ENCODE measurements at places on chromosomes 6 and 20.

DNA sequence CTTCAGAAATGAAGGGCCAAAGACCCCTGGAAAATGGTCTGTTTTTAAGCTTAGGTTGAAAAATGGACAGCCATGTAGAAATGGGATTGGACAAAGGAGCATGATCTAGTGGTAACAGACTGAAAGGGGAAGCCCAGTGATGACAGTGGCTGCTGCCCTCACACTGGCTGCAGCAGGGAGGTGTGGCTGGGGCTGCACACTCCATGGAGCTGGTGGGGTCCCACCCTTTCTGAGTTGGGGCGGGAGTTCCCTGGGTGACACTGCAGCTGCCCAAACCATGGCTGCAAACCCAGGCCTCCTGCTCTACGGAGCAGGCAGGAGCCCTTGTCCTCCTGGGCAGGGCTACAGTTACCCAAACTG is 8.5 kb upstream of the PACSIN1 start:
- DNase-seq = no peak

DNA sequence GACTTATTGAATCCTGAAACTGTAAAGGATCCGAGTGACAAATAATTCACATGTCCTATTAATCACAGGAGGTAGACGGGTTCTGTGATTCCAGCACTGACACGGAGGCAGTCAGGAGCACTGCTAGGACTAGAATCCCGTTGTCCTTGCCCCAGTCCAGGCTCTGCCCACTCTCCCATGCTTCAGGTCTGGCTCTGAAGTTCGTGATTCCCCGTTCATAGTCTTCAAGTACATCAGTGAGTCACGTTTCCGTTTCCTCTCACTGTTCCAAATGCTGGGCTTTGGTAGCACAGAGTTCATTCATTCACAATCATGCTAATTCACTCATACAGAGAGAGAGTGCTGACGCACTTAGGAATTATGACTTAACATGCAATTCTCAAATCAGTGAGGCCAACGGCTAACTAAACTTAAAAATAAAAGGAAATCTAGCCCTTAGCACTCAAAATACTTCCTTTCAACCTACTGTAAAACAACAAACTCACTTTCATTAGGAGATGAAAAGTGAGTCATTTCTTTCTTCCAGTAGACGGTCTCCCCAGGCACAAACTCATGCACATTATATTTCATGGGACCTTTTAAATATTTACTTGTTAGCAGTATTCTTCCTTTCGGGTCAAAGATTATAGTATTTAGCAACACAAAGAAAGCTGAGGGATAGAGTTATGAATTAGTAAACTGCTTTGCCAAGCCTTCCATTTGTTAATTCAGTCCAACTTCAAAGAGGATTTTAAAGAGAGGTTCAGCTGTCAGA is 94.0 kb upstream of the NHSL1 start:
- no peak for DNase-seq

DNA sequence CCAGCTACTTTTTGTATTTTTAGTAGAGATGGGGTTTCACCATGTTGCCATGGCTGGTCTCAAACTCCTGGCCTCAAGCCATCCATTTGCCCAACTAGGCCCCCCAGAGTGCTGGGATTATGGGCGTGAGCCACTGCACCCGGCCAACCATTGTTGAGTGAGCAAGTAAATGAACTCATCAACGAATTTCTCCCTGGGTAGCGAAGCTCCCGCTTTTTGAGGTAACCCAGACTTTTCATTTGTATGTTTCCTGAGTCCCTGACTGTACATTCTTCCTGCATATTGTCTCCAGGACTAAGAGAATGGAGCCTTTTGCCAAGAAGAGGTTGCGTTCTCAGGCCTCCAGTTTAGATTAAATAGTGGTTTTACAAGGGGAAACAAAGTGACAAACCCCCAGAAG is 36.4 kb downstream of the RIPOR3 start:
- DNase-seq = no peak

DNA sequence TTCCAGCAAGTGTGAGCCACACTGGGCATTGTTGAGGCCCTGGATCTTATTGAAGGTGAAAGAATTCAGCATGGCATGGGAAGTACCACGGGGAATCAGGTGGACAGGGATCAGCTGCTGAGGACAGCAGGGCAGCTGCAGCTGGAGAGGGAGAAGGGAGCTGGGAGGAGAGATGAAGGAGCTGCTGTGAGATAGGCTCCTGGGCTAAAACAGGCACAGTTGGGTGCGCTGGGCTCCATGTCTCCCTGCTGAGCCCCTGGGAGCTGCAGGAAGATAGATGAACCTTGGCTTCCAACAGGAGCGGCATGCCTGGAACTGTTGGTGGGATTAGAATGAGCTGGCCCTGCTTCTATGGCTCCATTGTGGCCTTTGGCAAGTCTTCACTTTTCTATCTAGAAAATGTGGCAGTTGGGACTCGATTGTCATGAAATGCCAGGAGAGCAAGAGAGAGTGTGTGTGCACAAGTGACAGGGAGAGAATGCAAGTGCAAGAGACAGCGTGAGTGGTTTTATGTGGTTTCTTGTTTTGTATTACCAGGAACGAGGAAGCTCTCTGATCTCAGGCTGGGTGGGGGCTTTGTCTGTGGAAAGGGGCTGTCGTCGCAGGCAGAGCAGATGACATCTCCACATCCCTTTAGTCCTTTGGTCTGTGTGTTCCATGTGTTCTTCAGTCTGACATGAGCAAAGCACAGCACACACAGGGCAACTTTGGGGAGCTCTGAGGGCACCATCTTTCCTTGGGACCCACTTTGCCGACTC is 20.4 kb downstream of the SNPH start:
- DNase-seq = no peak

DNA sequence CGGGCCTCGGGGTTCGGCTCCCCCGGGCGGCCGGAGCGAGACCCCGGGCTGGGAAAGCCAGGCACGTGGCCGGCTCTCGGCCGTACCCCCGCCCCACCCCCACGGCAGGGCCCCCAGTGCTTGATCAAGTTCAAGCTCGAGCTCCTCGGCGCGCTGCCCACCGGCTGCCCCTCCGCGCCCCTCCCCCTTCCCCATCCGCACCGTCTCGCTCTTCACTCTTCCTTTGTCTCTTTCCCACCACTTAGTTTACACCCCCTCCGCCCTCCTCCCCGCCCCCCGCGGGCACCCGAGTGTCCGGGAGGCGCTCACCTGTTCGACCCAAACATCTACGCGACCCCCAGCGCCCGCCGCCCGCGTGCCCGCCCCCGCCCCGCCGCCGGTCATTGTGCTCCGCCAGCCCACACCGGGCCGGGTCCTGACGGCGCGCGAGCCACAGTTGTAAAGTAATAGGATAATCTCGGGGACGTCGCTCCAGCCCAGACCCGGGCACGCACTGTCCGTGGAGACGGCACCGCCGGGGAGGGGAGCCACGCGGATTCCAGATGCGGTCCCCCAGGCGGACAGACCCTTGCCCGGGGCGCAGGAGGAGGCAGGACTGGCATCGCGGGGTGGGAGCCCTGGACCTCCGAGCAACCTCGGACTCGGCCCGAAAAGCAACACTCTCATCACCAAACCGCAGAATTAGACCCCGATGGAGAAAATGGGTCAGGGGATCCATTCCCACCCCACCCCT is 100.7 kb downstream of the NOL4L start:
- no peak for DNase-seq

DNA sequence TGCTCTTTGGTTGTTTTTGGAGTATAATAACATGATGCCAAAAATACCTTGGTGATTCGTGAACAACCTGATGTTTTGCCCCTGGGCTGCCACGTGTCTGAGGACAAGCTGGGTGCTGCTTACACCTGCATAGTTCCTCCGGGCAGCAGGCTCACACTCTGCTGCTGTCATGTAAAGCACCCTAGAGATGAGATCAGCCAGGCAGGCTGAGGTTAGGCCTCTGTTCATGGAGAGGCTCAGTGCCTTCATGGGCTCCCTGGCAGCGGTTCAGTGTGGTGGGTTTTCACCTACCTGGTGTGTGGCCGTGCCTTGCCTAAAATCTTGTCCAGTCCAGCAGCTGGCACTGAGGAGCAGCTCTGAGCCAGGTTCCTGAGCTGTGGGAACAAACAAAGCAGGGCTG is 60.1 kb upstream of the TAGAP start:
- no peak for DNase-seq

- no peak for DNase-seq
These were observed 488.5 kb upstream of the JARID2 start for GRCh38 chr6:14757418-14757817.

DNA sequence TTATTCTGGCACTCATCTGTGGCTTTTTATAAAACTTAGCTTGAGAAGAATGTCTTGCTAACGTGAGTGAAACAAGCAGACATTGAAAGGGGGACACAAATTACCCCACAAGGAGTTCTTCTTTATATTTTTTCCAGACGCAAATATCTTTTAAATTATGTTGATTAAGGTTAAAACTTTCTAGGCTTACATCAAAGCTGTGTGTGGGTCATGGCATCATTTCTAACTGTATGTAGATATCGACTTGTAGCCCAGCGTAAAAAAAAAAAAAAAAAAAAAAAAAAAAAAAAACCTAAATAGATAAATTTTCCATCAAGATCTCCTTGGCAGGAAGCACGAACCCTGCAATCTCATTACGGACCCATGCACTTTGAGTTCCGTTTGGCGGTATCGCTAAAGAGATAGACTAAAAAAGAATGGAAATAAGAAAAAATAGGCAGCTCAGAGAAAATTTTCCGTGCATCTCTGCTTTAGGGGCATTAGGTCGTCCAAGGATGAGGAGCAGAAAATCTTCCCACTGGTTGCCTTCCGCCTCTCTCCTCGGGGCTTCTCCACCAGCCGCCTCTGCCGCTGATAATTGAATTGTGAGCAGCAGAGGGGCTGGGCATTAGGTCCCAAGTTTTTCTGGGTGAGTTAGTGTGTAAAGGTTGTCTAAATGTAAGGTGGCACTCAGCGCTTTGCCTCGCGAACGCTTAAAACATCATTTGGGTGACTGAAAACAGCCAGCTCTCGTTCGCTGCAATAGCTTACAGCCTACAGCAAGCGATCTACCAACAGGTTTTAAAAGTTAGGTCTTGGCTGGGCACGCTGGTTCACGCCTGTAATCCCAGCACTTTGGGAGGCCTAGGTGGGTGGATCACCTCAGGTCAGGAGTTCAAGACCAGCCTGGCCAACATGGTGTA is 194.0 kb downstream of the TRIM27 start:
- DNase-seq = no peak

DNA sequence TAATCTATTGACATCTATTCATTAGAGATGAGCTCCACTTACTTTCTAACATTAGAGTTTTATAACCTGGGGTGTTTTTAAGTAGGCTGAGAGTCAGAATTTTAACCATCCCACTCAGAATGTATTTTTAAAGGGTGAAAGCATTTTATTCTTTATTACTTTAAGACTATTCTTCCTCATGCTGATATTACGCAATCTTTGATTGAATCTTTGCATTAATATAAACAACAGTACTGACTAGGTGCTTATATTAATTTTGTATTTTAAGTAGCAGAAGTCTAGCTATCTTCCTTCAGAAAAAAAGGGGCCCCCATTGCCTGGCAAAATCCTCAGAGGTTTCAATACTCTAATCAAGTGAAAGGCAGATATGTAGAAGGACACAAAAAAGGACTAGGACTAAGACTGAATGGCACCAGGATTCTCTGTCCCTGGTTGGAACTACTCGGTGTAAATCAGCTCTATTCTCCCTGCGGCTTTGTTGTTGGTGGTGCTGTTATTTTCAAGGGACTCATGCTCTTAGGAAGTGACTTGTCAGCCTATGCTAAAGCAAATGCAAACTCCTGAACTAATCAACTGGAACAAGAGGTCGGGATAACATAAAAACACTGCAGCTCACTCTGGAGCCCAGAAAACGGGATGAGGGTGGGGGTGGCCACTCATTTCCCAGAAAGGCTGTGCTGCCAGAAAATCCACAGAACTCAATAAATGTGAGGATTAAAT is 1324.4 kb downstream of the GRIK2 start:
- no peak for DNase-seq

DNA sequence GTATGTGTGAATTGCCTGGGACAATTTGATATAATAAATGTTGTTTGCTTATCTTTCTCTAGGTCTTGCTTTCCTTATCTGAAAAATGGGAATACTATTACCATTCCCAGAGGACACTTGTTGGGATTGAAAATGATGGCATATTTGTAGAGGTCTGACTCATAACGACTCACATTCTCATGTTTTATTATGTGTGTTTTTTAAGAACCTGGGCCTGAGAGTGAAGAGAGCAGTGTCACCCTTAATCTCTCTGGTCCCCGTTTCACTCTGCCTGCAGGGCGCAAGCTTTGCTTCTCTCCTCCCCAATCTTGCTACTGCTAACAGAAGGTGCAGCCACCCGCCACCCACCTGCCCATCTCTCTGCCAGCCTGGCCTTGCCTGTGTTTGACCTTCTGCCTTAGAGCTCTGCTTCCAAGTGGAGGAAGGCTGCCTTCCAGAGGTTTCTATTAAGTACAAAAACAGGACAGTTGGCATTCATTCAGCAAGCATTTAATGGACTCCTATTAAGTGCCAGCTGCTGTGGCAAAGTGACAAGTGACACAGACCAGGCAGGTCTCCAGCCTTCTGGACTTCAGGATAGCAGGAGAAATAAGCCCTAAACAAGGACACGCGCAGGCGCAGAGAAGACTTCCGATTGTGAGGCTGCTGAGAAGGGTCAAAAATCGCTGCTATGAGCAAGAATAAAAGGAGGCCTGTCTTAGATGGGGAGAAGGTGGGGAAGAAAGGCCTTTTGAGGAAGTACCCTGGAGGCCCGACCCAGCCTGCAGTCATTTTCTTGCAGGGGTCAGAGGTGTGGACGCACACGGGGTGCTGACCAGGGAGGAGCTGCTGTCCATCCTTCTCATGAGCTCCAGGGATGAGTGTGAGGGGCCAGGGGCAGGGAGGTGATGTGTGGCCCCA is 112.5 kb downstream of the JPH2 start:
- DNase-seq = no peak

DNA sequence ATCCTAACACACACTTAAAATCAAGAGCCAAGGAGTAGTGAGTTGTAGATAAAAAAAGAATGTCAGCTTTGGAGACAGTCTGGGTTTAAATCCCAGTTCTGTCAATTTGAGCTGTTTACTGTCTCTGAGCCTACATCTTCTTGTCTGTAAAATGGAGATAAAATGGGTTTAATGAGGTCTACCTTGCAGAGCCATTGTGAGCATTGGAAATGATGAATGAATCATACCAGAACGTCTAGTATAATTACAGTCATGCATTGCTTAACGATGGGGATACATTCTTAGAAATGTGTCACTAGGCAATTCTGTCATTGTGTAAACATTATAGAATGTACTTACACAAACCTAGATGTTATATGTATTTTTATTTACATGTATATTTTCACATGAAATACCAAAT is 17.6 kb upstream of the SGK2 start:
- no peak for DNase-seq

- no peak for DNase-seq
These were observed 175.8 kb upstream of the GGTLC1 start for GRCh38 chr20:24164360-24164759.

DNA sequence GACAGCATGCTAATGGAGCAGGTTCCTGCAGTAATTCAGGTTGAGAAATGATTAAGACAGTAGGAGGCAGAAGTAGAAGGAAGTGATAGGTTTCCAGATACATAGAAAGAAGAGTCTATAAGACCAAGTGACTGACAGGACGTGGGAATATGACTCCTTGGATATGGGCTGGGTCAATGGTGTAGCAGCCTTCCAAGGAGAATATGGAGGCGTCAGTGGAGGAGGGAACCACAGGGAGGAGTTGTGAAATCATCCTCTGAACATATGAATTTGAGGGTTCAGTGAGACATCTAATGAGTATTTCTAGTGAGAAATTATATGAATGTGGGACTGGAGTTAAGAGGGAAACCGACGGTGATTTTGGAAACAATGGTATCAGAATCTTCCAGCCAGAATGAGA is 43.3 kb downstream of the NUDT3 start:
- no peak for DNase-seq

GRCh38 chr6:131377112-131377705 is 195.8 kb upstream of the ARG1 start:
- DNase-seq = no peak

Data from activated CD4-positive, CD25-positive, alpha-beta regulatory T cell (primary cell).